ENCODE measurements at places on chromosomes 12 and 14.

- no peak for DNase-seq
These were observed at the start of gene BMP4 for GRCh38 chr14:53956427-53957201. Gene BMP4, minus strand, starts transcription at chr14:53956825. Its CDS starts 4,603 bp downstream, at chr14:53952222.

DNA sequence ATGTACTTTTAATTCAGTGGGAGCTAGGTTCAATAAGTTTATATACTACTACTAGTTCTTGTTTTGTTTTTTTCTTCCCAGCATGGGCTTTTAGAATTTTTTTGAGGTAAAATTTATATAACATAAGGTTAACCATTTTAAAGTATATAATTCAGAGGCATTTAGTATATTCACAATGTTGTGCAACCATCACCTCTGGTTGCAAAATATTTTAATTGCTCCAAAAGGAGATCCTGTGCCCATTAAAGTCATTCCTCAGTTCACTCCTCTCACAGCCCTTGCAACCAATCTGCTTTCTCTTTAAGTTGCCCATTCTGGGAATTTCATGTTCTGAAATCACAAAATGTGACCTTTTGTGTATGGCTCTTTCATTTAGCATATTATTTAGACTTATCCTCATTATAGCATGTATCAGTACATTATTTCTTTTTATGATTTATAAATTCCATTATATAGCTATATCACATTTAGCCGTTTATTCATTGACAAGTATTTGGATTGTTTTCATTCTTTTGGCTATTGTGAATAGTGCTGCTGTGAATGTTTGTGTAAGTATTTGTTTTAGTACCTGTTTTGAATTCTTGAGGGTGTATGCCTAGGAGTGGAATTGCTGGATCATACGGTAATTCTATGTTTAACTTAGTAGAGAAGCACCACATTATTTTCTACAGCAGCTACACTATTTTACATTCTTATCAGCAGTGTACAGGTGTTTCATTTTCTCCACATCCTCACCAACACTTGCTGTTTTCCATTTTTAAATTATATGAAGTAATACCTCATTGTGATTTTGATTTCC lies 59.1 kb downstream of the ARHGAP5 start:
- no peak for DNase-seq

DNA sequence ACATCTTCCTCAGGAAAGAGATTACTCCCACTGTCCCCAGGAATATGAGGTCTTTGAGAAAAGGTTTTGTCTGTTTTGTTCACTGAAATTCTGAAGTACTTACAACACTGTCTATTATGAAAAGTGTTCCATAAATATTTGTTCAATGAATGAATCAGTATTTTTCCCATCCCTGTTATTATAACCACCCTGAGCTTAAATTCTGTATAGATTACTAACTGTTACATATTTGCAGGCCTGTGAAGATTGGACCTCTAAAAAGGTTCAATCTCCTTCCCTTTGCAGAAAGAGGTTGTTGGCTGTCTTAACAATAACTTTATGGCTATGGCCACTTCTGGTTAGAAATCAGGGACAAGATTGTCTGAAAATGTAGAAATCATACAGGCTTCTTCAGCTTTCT lies 174.5 kb upstream of the NPAS3 start:
- no peak for DNase-seq

GRCh38 chr14:61439779-61440418 lies 118.5 kb downstream of the PRKCH start:
- no peak for DNase-seq

DNA sequence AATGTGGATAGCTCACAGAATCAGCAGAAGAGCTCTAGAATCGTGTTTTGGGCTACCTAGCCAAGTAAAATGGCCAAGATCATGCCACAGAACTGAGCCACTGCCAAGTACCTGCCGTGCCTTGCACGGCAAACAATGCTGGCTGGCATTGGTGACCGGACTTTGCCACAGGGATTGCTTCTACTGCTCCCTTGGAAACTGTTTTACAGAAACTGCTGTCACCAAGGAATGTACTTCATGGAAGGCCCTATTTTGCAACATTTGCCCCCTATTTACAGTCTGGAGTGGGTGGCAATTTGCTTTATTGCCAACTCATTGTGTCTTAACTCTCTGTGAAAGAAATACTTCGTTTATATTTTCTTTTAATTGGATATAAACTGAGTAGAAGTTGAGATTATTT lies 49.0 kb downstream of the BORCS5 start:
- no peak for DNase-seq

- DNase-seq: no peak
These were observed 12.5 kb upstream of the CRADD start for GRCh38 chr12:93664573-93665138.

GRCh38 chr12:22722779-22723178 lies 97.8 kb downstream of the ETNK1 start:
- DNase-seq: no peak

- no peak for DNase-seq
These were observed 22.7 kb upstream of the ANKRD9 start for GRCh38 chr14:102532204-102532658.

DNA sequence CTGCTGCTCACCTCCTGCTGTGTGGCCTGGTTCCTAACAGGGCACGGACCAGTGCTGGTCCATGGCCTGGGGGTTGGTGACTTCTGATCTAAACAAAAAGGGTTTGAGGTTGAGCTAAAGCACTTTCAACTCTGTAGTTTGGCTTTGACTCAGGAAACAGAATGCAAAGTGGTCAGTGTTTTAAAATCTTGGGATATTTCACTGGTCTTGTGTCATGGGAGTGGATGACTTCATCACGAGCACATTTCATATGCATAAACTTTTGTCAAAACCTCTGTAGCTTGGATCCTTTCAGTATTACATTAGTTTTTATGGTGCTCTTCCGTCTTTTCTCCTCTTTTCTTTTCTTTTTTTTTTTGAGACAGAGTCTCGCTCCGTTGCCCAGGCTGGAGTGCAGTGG lies 25.6 kb downstream of the FAM161B start:
- no peak for DNase-seq

GRCh38 chr14:28671425-28671824 lies 95.2 kb upstream of the FOXG1 start:
- DNase-seq: no peak

GRCh38 chr14:101834397-101834796 lies 72.9 kb downstream of the PPP2R5C start:
- no peak for DNase-seq

GRCh38 chr14:104583424-104584306 lies 4.1 kb downstream of the C14orf180 start:
- no peak for DNase-seq

DNA sequence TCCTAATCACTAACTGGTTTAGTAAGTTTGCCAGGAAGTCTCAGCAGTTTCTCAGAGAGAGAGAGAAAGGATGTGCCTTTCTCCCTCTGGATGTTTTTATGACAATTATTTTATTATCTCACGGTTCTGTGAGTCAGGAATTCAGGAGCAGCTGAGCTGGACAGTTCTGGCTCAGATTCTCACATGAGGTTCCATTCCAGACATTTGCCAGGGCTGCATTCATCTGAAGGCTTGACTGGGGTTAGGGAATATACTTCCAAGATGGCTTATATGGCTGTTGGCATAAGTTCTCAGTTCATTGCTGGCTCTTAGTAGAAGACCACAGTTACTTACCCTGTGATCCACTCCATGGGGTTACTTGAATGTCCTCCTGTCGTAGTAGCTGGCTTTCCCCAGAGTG lies 101.2 kb upstream of the ATF7IP start:
- no peak for DNase-seq

DNA sequence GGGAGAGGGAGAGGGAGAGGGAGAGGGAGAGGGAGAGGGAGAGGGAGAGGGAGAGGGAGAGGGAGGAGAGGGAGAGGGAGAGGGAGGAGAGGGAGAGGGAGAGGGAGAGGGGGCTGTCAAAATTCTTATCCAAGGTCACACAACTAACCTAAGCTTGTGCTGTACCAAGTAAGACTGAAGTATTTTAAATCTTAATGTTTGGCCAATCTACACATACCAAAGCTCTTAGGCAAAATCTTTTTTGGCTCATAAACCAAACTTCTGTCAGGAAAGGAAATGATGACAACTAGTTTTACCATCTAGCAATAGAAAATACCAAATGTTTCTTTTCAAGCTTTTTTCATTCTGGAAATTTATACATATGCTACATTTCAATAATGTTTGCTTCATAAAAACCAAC lies 33.8 kb downstream of the CCDC38 start:
- DNase-seq: no peak

DNA sequence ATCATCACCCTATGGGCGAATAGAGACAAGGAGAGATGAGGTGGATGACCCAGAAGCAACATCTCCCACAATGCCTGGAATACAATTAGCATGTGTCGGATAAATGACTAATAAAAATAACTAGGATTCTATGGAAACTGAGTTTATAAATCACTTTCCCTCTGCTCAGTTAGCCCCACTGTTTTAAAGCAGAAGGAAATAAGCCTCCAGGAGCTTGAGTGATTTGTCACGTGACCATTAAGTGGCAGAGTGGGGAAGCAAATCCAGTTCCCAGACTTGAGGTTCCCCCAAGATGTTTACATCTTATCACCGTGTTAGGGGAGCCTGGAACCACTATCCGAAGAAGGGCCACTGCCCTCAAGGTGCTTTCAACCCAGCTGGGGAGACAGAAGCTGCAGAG lies 136.5 kb upstream of the CCND2 start:
- DNase-seq: no peak

DNA sequence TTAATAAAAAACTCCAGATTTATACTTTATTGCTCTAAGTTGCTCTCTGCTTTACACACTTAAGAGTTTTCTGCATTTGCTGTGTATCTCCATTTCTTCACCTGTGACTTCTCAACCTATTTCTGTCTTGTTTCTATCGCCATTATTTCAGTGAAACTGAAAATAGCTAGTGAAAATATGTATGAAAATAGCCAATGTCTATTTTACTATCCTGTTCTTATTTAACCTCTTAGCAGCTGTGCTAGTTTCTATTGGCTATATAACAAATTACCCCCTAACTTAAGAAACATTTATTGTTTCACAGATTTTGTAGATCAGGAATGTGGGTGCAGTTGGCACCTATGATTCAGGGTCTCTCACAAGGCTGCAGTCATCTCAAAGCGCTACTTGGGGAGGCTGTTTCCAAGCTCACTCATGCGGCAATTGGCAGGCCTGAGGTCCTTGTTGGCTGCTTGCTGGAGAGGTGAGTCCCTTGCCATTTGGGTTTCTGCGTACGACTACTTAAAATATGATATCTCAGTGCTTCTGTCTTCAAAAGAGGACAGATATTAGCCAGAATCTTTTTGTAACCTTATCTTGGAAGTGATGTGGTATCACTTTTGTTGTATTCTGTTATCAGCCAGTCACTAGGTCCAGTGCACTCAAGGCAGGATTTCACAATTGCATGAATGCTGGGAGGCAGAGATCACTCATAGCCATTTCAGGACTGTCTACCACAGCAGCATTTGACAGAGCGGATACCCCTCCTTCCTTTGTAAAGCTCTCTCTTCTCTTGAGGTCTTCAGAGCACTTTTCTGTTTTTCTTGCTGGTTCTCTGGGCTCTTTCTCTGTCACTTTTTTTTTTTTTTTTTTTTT lies 7.2 kb downstream of the ERC1 start:
- no peak for DNase-seq

GRCh38 chr12:116015525-116015924 lies 262.0 kb downstream of the MED13L start:
- DNase-seq: no peak

DNA sequence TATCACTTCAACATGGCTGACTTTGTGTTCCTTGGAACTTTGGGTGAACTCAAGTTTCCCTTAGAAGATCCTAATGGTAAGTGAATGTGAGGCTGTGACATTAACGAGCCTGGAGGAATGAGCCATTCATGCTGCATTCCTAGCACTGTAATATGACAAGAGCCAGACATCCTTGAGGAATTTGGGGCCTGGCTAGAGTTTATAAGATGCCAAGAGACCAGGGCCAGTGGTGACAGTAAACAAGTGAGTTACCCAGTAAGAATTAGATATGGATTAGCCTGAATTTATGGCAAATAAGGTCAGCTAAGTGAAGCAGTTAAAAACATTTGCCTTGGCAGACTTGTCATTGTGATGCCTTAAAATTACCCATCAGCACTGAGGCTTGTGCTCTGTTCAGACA lies 232.4 kb downstream of the AKAP6 start:
- no peak for DNase-seq

GRCh38 chr12:127245437-127245836 lies 1021.5 kb upstream of the TMEM132C start:
- DNase-seq: no peak

GRCh38 chr12:90987520-90987919 lies 17.3 kb downstream of the EPYC start:
- DNase-seq: no peak

GRCh38 chr12:88398031-88398430 lies 182.2 kb downstream of the KITLG start:
- no peak for DNase-seq

DNA sequence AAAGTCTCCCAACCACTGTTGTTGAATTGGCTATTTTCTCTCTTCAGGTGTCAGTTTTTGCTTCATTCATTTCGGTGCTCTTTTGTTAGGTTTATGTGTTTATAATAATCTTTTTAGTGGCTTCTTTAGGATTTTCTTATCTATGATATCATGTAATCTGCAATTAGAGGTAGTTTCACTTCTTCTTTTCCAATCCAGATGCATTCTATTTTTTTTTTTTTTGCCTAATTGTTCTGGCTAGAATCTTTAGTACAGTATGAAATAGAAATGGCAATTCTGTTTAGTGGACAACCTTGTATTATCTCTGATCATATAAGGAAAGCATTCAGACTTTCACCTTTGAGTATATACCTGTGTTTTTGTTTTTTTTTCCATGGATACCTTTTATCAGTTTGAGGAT lies 17.4 kb downstream of the CNOT2 start:
- no peak for DNase-seq

DNA sequence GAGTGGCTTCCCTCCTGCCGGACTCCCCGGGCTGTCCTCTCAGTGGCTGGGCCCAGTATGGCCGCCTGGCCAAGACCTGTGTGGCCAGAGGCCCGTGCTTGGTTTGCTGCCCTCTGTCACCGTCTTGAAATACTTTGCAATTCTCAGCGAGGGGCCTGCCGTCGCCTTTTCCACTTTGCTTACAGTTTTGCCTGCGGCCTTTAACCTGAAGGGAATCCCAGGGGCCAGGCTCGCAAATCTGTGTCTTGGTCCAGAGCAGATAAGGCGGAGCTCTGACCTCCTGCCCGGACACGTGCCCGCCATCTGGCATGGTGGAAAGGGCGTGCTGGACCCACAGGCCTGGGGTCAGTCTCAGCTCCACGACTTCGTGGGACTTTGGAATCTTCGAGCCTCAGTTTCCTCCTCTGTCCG lies 10.9 kb upstream of the AMN start:
- no peak for DNase-seq

DNA sequence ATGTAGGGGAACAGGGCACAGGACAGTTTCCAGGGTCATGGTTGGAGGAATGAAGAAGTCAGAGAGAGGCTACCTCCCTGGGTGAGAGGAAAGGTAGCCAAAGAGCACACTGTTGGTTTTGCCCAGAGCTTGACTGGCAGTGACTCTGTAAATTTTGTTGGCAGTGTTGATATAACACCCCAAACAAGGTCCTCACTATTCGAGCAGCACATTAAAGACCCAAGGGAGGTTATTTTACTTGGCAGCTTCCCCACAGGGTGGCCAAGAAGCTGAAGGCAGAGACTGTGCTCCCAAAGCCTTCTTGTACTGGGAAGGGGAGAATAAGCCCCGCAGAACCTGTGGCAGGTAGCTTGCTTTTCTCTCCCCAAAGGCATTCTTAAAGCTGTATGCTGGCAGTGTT lies 40.6 kb downstream of the WSCD2 start:
- DNase-seq: no peak

GRCh38 chr12:104130760-104131159 lies 7.2 kb downstream of the NFYB start:
- no peak for DNase-seq

- no peak for DNase-seq
These were observed 335.8 kb downstream of the FLRT2 start for GRCh38 chr14:85865701-85866100.
